ENCODE measurements at places on chromosomes 2 and 18.

DNA sequence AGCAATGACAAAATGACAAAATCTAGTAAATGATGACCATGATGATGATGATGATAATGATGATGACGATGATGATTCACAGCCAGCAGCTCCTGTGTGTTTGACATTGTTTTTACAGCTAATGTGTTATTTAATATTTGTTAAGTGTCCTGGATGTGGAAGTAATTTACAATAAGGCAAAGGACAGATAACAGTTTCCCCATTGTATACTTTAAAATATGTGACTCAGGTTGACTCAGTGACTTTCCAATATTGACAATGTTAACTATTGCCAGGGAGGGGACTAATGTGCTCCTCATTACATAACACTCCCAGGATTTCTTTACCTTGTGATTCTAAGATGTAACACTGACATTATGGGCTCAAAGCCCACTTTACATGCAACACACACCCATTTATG lies 602.2 kb downstream of the FBXO15 start:
- DNase-seq: no peak

- no peak for DNase-seq
Measured at GRCh38 chr2:72274380-72274797, 126.7 kb upstream of the CYP26B1 start.

DNA sequence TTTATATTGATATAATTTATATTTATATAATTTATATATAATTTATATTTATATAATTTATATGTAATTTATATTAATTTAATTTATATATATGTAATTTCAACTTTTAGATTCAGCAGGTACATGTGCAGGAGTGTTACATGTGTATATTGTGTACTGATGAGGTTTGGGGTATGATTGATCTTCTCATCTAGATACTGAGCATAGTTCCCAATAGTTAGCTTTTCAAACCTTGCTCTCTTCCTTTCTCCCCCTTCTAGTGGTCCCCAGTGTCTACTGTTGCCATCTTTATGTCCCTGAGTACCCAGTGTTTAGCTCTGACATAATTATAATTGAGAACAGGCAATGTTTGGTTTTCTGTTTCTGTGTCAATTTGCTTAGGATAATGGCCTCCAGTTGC lies 1335.3 kb upstream of the CDH2 start:
- no peak for DNase-seq

DNA sequence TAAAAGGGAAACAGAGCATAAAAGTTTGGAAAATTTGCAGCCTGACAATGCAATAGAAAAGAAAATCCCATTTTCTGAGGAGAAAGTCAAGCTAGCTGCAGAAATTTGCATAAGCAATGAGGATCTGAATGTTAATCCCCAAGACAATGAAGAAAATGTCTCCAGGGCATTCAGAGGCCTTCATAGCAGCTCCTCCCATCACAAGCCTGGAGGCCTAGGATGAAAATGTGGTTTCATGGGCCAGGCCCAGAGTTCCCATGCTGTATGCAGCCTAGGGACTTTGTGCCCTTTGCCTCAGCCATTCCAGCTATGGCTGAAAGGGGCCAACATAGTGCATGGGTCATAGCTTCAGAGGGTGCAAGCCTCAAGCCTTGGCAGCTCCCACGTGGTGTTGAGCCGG lies 10.3 kb upstream of the SCN1A start:
- DNase-seq: no peak

GRCh38 chr18:21857871-21858270 lies 117.3 kb downstream of the MIB1 start:
- DNase-seq: no peak

- no peak for DNase-seq
Measured at GRCh38 chr2:198883604-198884003, 574.1 kb downstream of the SATB2 start.

- no peak for DNase-seq
Measured at GRCh38 chr2:133098787-133099186, 428.8 kb upstream of the LYPD1 start.

DNA sequence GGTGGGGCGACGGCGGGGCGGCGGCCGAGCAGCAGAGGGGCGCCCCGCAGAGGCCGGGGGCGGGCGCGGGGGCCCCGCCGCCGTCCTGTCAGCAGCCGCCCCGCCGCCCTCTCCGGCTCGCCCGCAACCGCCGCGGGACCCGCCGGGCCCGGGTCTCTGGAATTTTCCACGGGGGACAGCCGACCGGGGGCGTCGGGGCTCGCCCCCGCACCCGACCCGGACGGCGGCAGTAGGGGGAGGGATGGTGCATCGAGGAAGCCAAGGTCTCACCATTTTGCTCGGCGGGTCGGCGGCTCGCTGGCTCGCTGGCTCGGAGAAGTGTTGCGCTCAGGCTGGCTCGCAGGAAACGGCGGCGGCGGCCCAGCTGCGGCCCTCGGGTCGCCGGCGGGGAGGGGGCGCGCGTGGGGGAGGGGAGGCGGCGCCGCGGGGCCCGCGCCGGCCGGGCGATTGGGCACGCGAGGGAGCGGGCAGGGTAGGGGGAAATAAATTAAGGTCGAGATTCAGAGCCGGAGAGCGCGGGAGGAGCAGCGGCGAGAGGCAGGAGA lies 405 bp downstream of the PPP3R1 start:
- no peak for DNase-seq

GRCh38 chr2:142290931-142291330 lies 160.1 kb upstream of the LRP1B start:
- no peak for DNase-seq

GRCh38 chr2:51624995-51625394 lies 593.1 kb upstream of the NRXN1 start:
- DNase-seq: no peak

DNA sequence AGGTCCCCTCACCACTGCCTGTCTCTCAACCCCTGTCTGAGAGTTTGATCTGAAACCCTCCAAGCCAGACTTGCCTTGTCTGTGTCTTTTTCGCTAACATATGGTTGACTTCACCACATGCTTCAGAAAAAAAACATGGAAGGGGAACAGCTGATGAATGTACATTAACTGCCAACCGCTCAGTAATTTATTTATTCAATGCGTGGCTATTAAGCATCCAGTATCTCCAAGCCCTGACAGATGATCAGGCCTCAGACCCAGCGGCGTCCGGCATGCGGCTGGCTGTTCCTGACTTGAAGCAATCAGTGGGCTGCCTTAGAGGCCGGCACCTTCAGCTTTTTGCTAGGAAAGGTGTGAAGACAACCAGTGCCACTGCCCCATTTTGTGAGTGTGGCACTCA lies 62.3 kb downstream of the NGEF start:
- no peak for DNase-seq

GRCh38 chr2:145286716-145287275 lies 766.9 kb upstream of the ZEB2 start:
- DNase-seq: no peak

- DNase-seq: no peak
Measured at GRCh38 chr2:30670453-30670852, 136.8 kb downstream of the CAPN13 start.

- DNase-seq: no peak
Measured at GRCh38 chr2:197071213-197071612, 144.7 kb upstream of the PGAP1 start.

DNA sequence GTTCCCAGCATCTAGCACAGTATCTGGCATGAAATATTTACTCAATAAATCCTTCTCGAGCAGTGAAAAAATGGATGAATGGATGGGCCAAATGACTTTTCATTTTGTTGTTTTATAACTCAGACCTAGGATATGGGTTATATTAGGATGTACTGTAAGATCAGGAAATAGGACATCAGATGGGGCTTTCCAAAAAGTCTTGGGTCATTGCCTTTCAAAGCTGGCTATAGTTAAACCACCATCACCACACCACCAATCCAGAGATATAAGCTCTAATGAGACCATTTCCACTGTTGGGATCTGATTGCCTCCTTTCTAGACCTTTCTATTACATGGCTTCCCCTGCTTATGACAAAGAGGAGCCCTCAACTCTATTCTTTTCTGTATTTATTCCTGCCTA lies 525.0 kb upstream of the TCF4 start:
- no peak for DNase-seq

DNA sequence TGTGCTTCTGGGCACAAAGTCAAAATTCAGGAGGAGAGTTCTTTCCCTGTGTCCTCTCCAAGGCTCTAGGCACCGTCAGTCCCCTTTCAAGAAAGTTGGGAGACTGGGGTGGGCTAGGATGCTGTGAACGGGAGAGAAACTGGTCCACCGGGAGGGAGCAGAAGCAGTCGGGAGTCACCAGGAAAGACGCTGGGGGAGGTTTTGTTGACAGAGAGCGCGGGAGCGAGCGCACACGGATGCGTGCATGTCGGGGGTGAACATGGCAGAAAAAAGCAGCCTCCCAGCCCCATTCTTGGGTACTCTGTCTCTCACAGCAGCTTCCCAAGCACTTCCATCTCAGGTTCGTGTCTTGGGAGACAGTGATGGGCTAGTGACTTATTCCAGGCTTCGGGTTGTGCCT lies 97.1 kb upstream of the PXDN start:
- no peak for DNase-seq

GRCh38 chr2:109086743-109087020 lies 42.3 kb upstream of the SH3RF3 start:
- DNase-seq: no peak

DNA sequence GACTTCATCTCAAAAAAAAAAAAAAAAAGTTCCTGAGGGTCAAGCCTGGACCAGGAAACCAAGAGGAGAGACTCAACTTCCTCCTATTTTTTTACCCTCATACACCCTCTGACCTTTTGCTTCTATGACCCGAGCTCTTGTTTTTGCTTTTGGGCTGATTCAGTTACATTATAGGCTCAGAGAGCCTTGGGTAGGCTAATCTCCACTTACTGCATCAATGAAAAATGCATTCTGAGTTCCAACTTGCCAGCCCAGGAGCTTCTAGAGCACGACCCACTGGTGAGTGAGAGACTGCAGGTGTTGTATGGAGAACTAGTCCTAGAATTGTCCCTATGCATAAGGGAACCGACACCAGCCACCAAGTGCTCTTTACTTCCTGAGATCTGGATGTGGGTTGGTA lies 91.1 kb downstream of the CABLES1 start:
- no peak for DNase-seq

- no peak for DNase-seq
Measured at GRCh38 chr18:55336438-55337100, 251.4 kb downstream of the TCF4 start.

DNA sequence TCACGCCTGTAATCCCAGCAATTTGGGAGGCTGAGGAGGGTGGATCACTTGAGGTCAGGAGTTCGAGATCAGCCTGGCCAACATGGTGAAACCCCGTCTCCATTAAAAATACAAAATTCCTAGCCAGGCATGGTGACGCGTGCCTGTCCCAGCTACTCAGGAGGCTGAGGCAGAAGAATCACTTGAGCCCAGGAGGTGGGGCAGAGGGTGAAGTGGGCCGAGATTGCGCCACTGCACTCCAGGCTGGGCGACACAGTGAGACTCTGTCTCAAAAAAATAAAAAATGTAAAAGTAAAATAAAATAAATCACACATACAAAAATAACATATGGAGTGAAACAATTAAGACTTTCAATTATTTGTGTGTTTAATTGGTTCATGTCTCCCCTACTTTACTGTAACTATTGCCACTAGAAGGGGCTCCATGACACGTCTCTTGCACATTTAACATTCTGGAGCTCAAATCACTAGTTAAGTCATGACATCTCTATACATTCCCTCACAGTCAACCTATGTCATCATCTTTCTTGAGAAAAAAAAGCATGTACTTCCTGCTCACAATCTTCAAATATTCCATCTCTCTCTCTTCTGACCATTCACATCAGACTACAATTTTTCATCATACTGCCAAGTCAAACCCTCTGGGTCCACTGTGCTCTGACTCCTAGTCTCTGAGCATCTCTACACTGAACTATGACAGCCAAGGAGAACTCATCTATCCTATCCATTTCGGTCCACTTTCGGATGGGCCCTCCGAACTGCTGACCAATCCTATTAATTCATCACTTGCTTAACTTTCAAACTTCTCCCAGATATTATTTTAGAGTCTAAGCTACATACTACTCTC lies 6.7 kb downstream of the GFPT1 start:
- DNase-seq: no peak

DNA sequence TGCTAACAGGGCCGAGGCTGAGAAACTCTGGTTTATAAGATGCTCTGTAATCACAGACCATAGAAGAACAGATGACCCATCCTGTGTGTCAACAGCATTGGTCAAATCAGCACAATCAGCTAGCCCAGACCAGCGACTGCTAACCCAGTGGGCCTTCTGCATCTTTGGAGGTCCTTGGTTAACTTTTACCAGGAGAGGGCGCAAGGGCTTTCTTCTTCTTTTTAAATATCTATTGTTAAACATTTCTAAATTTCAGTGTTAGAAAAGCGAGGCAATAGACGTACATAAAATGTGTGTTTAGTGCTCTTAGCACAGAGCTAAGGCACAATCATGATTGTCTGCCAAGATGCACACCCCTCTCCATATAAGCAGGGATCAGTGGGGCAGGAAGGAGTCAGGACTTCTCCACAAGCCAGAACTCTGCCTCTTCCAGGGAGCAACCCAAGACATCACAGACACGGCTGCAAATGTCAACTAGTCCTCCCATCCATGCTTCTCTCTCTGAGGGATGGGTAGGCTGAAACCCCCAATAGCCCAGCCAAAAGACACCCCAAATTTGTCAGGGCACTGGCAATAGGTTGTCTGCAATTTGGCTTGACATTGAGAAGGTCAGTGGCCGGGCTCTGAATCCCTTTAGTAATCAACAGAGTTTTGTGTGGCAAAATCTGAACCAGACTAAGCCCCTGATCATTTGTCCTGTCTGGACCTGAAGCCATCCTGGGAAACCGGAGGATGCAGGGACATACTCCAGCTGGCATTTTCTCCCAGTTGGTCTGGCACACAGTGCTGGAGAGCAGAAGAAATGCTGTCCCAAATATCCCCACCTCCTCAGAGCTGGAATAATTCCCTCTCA lies 188.2 kb downstream of the BCL2 start:
- no peak for DNase-seq

GRCh38 chr2:129800686-129801085 lies 178.8 kb upstream of the RAB6C start:
- no peak for DNase-seq

GRCh38 chr2:138503087-138503442 lies 1.5 kb downstream of the SPOPL start:
- no peak for DNase-seq

DNA sequence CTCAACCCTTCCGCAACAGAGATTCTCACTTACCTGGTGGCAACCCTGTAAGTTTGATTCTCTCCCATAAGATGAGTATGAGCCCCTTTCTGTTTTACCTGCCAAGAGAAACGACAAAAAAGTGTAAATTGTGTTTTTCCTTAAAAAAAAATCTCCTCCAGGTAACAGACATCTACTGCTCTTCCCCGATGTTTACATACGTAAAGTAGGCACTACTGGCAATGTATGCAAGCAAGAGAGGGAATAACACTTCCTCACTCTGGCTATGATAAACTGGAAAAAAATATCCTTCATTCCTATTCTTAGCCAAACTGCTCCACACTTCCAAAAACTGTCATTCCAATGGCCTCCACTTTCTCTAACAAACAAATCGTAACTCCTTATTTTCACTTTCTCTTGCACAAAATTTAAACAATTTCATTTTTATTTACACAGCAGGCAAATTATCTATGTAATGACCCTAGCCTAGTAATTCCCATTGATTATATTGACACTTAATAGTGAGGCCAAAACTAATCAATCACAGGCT lies 184.5 kb downstream of the TCF4 start:
- DNase-seq: no peak

Data from GM12864 (cell line).